ENCODE measurements at places on chromosomes 7 and 10.

- DNase-seq, result no peak
These were observed 29.5 kb upstream of the EBF3 start for GRCh38 chr10:129993621-129994020.

DNA sequence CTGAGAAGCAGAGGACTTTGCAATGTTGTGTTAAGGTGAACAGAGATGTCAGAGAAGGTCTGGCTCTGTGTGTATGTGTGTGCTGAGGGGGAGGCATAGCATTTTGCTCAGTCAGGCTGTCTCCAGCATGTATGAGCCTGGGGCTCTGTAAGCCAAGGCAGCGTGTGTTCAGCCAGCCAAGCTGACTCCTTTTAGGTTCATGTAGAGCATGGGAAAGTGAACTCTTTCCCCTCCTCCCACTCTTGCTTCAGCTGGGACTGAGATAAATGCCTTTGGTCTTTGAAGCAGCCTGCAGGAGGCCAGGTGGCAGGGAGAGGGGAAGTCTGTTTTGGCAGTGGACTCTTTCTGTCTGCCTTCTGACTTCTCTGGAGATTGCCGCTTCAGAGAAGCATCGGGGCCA is 3.8 kb downstream of the SFXN2 start:
- peak; percentile 56 for DNase-seq

DNA sequence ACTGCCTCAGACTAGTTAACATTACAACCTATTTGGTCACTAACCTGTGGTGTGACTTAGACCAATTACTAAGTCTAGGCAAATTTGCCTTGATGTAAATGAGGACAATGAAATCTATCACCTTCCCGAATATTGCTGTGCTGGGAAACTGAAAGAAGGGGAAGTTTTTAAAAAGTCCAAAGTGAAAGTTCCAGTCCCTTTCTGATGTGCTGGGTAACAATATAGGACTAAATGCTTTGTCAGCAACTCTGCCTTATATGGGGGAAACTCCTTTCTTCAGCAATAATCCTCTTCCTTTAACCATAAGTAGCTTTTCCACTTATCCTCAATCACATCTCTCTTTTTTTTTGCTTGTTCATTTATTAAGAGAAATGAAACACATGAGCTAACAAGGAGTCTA is 3.9 kb downstream of the PIK3AP1 start:
- DNase-seq, result no peak

- DNase-seq, result no peak
These were observed 64.6 kb downstream of the KLF6 start for GRCh38 chr10:3720228-3721019.

GRCh38 chr10:132713421-132714095 is 72.4 kb downstream of the NKX6-2 start:
- no peak for DNase-seq

DNA sequence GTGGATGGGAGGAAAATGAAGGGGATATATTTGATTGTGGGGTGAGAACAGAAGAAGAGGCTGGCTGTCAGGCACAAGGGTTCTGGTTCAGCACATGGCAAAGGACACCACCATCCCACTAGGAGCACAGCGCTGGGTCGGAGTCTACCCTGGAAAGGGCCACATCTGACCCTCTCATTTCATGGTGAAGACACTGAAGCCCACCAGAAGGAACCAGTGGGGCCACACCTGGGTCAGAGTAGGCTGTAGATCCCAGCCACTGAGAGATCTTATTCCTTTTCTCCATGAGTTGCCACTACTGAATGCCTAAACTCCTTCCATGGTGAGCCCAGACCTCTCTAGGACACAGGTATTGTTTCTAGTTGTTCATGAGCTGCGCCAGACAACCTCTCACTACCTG is 25.8 kb downstream of the SFTPD start:
- no peak for DNase-seq

- no peak for DNase-seq
These were observed 87.4 kb downstream of the CELF2 start for GRCh38 chr10:11104772-11105675.

GRCh38 chr10:12251581-12251980 is 55.6 kb downstream of the CDC123 start:
- DNase-seq, result no peak

- no peak for DNase-seq
These were observed 126.5 kb upstream of the HABP2 start for GRCh38 chr10:113426181-113426877.

- DNase-seq, result no peak
These were observed 251.3 kb downstream of the SFMBT2 start for GRCh38 chr10:7159517-7159916.

- no peak for DNase-seq
These were observed 29.7 kb downstream of the PLPP4 start for GRCh38 chr10:120486671-120487205.

GRCh38 chr10:132913559-132914115 is 28.7 kb downstream of the CFAP46 start:
- no peak for DNase-seq

GRCh38 chr7:52463341-52463740 is 572.1 kb upstream of the POM121L12 start:
- DNase-seq, result no peak

GRCh38 chr10:122148876-122149560 is 122.1 kb upstream of the BTBD16 start:
- no peak for DNase-seq

DNA sequence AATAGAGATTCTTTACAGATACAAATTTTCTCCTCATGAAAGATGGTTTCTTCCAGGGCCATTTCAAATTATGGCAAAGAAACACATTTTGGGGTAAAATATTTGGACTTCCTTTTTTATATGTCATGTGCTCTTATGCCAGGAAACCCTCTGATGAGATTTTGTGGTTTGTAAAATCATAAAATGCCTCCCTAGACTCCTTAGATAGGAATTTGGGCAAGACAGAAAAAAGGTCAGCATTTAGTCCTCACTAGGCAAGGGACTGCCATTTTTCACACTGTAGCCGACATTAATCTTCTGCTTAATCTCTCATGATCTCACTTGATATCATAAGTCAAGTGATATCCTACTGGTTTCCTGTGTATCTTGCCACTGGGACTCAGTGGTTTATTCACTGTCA is 286.4 kb downstream of the ARHGAP12 start:
- no peak for DNase-seq

DNA sequence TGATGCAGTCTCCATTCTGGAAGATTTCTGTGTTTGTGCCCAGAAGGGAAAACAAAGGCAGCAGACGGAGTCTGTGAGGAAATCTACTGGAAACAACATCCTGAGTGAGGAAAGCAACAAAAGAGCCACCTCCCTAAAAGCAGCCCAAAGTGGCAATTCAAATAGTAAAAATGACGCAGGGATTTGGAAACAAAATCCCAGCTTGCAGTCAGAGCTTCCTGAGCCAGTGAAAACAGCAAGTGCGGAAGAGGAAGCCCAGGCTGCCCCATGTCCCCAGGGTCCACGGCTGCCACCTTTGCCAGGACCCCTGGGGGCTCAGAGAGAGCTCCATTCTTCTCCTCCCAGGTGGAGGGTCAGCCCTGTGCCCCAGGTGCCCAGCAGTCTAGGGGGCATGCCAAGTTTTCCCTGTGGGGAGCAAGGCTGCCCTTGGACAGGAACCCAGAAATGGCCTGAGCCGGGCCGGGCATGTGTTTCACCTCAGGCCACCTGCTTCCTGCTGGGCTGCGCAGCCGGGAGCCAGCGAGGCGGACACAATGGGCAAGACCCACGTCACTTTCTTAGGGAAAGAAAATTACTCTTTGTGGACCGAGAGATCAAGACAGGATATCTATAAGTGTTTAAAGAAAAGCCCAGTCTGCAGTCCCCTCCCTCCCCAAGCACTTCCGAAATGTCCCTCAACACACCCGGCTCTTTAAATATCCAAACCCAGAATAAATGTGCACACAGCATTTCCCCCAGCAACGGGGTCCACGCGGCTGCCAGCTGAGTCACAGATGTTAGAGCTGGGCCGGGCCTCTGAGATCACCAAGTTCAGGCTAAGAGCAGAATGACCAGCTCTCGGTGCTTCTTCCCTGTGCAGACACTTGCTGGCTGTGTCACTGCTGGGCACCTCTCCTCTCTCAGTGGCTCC is 231.1 kb downstream of the ARHGAP12 start:
- no peak for DNase-seq

DNA sequence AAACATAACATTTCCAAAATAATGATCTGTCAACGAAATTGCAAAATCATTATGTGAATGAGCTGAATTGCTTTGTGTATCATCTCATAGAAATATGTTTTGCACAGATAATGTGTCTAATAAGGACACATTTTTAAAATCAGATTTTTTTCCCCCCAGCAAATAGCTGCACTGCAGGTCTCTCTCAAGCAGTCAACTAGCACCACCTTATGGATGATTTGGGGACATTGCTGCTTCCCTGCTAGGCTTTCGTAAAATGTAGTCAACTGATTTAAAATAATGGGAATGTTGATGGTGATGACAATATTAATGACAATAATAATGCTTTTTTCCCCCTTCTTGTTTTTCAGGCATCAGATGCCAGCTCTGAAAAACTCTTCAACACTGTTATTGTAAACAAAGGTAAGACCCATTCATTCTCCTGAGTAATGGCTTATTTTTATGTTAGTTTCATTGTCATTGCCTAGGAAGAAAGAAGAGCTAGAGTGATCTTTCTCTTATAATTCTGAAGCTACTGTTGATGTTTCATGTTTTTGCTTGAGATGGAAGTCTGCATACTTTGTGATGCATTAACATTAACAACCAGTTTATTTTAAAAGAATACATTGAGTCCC is 433.6 kb upstream of the GALNT17 start:
- DNase-seq, result peak; percentile 55

- DNase-seq, result no peak
These were observed 94.3 kb downstream of the THSD7A start for GRCh38 chr7:11737723-11738122.

- DNase-seq, result peak; percentile 46
These were observed 49.9 kb downstream of the DNAJC1 start for GRCh38 chr10:21953585-21954057.

GRCh38 chr10:19683356-19683755 is 132.9 kb upstream of the PLXDC2 start:
- peak; percentile 32 for DNase-seq

GRCh38 chr7:44460325-44460724 is 30.1 kb downstream of the NUDCD3 start:
- DNase-seq, result no peak

GRCh38 chr10:128588402-128588801 is 462.2 kb upstream of the MKI67 start:
- no peak for DNase-seq

- peak; percentile 89 for DNase-seq
These were observed 123.8 kb downstream of the KCNMA1 start for GRCh38 chr10:77513781-77514331.

GRCh38 chr10:95266674-95267095 is 24.1 kb downstream of the PDLIM1 start:
- DNase-seq, result peak; percentile 95
